ENCODE measurements at places on chromosomes 4 and X.

- DNase-seq, result no peak
Measured at GRCh38 chr4:3803946-3804345, 37.8 kb downstream of the ADRA2C start.

GRCh38 chrX:22060415-22061280 lies 28.5 kb downstream of the PHEX start:
- DNase-seq, result no peak

DNA sequence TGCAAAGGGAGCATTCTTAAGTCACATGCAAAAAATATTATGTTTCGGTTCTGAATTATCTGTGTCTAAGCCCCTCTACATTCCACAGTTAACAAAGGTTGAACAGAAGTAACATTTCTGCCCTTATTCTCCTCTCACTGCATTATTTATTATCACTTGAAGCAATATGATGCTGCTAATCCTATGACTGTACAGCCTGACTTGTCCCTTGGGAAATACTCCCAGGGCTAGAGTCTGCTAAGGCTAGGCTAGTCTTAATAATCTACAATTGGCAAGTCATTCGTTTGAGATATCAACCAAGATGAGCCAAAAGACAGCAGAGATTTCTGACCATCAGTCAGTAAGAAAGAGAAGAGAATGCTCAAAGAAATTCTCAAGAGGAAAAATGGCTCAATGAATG lies 226.9 kb upstream of the HCCS start:
- no peak for DNase-seq

DNA sequence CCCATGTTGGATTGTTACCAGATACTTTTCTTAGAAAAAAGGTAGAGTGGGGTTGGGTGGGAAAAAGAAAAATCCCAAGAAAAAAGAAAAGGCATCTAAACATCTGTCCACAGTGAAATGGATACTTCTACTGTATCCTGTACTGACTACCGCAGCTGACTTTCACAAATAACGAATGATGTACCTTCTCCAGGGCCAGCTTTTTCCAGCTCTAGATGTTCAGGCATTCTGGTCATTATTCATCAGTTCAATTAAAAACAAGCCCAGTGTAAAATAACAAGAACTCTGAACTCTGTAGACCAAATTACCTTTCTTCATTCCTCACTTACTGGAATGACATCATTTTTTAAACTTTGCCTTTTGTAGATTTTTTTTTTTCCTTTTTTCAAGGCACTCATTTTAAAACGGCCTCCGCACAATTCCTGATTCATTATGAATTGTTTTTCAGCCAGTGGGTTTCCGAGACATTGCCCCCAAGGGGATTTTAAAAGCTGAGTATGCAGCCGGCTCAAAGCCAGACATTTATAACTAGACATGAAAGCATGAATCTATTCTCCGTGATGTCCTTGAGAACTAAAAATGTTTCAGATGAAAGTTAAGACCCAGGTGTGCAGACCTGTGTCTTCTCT lies 113.5 kb downstream of the PRKX start:
- DNase-seq, result no peak

DNA sequence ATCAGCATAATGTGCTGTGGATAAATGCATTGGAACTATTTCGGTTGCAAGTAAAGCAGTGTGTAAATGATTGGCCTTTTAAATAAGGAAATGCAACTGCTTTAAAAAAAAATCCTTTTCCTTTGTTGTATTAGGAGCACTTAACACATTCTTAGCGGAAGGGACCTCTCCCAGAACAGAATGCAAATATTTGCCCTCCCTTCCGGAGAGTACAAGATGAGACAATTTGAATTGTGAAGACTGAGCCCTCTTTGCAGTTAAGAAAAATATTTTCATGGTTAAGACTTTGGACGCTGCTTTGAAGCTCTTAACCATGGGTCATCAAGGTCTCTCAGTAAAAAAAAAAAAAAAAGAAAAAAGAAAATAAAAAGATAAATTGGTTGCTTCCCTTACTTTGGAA lies 9.5 kb upstream of the NOX1 start:
- DNase-seq, result no peak

DNA sequence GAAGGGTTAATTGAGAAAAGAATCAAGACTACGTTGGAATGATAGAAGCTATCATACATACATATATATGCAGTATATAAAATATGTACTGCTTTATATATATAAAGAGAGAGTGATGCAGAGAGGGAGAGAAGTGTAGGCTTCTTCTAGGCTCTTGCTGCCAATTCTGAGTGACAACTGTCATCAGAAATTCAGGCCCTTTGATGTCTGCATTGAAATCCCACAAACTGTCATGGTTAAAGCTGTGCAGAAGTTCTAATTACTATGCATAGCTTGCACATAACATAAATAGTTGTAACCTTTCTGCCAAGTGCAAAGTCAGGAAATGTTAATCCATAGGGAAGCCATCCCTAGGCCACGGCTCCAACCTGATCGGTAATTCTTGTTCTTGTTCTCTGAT lies 251.0 kb downstream of the STIM2 start:
- no peak for DNase-seq

DNA sequence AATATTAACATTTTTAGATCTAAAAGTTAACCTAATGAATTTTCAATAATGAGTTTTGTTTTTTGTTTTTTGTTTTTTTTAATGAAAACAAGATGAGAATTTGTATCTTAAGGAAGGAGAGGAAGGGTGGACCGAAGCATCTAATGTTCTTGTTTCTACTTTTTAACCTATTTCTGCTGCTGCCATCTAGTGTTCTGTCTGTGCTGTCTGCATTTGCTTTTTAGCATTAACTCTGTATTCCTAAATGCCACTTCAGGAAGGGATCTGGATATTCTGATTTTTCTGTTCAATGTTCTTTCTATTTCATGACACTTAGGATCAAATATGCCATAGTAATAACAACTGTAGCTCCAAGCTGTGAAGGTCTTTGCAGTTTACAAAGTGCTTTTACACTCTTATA lies 161.7 kb downstream of the BRWD3 start:
- no peak for DNase-seq

- DNase-seq, result no peak
Measured at GRCh38 chrX:131072871-131073571, 14.9 kb downstream of the ARHGAP36 start.

DNA sequence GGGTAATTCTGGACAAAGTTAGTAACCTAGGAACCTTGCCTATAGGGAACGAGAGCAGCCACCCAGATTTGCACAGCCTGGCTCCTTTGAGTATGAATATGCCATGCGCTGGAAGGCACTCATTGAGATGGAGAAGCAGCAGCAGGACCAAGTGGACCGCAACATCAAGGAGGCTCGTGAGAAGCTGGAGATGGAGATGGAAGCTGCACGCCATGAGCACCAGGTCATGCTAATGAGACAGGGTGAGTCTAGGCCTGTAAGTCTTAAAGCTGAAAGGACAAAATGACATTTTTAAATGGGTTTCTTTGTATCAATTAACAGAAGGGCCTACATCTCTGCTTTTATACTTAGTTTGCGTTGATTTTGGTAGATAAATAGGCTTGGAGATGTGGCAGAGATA lies 4.7 kb upstream of the ITGB1BP2 start:
- no peak for DNase-seq

DNA sequence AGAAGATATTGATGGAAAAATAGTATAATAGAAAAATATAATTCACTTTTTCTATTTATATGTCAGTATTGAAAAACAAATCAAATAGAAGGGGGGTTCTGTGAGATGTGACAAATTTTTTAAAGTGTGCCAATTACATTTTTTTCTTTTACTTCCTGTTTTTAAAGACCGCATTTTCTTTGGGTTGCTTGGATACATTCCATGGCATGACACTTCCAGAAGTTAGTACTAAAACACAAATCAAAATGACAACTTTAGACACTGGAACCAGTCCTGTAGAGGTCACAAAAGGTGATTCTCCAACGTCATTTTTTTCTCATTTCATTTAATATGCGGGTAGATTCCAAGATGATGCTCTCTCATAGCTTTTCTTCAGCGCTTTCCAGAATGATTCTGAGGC lies 116.2 kb upstream of the GNPDA2 start:
- no peak for DNase-seq

GRCh38 chr4:14182148-14182547 lies 554.6 kb upstream of the BOD1L1 start:
- DNase-seq, result no peak

DNA sequence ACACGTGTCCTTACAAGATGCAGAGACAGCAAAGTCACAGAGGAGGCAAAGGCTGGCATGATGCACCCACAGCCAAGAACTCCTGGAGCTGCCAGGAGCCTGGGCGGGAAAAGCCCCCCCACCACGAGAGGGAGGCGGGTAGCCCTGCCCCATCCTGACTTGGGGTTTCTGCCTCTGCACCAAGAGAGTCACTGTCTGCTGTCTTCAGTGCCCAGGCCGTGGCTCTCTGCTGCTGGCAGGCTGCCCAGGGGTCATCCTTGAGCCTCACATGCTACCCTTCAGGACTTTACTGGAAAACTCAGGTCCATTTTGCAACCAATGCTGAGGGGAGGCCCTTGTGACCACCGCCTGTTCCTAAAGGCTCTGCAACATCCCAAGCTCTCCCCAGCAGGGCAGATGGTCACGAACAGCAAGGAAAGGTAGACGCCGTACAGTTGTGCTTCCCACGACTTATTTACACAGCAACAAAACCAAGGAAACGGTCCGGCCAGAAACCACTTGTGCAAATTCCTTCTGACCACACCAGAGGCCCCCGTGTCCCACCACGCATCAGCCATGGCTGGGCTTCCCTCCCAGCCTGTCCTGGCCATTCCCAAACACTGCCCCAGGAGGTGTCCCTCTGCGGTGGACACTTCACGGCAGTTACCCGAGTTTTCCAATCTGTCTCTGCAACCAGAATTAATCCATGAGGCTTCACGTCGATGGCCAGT lies 56.9 kb downstream of the ACOX3 start:
- DNase-seq, result no peak

DNA sequence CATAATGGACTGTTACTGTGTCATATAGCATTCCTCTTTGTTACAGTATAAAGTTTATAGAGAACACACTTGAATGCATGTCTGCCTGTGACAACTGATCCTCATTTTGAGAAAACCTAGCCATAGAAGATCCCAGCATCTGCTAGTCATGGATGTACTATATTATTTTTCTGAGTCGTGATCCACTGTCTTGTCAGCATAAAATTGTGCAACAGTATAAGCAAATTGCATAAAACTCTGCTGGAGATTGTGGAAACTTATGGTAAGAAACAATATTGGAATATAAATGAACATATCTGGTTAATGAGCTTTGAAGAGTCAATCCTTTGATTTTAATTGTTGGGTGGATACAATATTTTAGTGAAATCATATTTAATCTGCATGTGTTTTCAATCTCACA lies 3.6 kb downstream of the NEIL3 start:
- no peak for DNase-seq

DNA sequence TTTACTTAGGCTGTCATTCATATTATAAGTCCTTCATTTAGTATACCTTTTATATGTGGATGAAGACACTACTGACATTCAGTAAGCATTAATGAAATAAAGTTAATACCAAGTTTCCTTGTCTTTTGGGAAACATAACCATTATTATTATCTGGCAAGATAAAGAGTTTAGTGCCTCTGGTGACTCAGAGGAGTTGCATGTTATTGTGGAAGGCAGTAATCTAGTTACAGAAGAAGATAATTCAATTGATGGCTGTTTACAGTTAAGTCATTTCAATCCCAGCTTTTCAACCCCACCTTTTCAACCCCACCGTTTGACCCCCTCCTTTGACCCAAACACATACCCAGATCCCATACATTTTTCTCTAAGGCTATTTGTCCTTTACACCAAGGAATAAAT lies 143.8 kb downstream of the FANCB start:
- DNase-seq, result no peak

- peak; percentile 57 for DNase-seq
Measured at GRCh38 chrX:19682712-19683331, 167.5 kb upstream of the MAP3K15 start.

GRCh38 chrX:119728487-119728886 lies 29.9 kb upstream of the SOWAHD start:
- no peak for DNase-seq

DNA sequence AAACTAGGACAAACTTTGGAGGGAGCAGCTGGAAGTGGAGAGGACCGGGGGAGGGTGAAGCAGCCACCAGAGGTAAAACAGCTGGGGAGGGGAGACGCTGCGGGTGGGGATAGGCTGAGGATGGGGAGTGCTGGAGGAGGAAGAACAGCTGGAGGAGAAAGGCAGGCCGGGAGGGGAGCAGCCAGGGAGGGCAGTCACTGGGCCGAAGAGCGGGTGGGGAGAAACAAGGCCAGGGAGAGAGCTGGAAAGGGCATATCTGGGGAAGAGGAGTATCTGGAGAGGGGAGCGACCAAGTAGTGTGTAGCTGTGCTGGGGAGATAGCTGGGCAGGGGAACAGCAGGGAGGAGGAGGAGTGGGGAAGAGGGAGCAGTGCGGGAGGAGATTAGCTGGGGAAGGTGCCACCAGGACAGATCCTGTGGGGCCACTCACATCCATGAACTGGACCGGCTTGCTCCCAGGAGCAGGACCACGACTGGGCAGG lies 2.7 kb downstream of the SLC38A5 start:
- peak; percentile 85 for DNase-seq

DNA sequence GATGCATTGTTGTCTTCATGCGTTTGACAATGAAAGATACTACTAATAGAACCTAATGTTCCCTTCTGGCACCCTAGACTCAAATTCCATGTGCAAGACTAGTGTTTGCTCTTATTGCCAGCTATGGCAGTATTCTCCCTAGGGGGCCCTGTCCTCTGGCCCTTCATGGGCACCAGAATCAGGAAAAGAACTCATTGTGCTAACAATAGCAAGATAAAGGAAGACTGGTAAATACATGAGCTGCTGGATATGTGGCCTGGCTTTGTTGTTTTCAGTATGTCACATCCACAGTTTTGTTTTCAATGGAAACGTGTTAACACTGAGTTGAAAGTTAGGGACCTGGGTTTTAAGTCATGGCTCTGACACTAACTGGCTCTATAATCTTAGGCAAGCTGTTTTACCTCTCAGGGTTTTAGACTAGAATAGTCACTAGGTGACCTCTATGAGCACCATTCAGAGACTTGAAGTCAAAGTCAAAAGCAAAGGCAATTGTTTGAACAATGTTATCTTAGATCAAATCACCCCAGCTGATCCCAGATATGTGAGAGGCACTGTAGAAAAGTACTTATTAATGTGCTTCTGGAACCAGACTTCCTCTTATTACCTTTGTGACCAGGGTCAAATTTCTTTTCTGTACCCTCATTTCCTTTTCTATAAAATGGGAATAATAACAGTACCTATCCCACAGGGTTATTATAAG lies 253.7 kb upstream of the DIAPH2 start:
- DNase-seq, result no peak

DNA sequence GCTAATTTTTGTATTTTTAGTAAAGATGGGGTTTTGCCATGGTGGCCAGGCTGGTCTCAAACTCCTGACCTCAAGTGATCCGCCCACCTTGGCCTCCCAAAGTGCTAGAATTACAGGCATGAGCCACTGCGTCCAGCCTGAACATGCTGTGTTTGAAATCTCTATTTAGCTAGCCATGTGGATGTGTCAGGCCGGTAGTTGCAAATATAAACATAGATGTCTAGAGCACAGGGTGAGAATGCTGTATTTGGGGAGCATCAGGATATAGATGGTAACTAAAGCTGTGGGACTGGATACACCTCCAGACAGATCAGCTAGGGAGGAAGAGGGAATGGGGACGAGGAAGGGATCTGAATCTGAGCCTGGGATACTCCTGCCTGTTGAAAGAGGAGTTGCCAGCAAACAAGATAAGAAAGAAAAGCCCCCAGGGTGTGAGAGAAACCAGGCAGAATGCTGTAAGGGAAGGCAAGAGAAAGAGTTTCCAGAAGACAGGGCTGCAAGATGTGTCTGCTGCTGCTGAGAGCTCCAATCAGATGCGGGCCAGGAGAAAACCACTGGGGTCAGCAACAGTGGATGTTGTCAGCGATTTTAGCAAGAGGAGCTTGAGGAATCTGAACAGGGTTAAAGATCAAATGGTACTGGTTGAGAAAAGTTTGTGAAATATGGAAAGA lies 177.4 kb downstream of the PALLD start:
- DNase-seq, result no peak

GRCh38 chrX:15564981-15565579 lies 35.7 kb downstream of the ACE2 start:
- DNase-seq, result peak; percentile 46
